Posterior vena cava (tissue), 2 donors: ENCODE measurements at places on chromosomes 16 and 17. TPM values are rescaled to one million over a fixed set of nuclear protein-coding genes. Genes with fewer than 3 reads are reported as not detected.

MRPL38 gene
- 55.5 TPM for total RNA-seq

NAGS gene
- 0.86 TPM for total RNA-seq

PRR15L gene
- not detected for total RNA-seq

ZSCAN10 gene
- not detected for total RNA-seq
